ENCODE measurements at places on chromosomes 5 and 9. TPM values are rescaled to one million over a fixed set of nuclear protein-coding genes. Genes with fewer than 3 reads are reported as not detected.

GRCh38 chr9:36118706-36119105 lies 17.8 kb upstream of the GLIPR2 start:
- DNase-seq: no peak

- DNase-seq: no peak
Measured at GRCh38 chr5:5231576-5231975, 91.4 kb downstream of the ADAMTS16 start.

DNA sequence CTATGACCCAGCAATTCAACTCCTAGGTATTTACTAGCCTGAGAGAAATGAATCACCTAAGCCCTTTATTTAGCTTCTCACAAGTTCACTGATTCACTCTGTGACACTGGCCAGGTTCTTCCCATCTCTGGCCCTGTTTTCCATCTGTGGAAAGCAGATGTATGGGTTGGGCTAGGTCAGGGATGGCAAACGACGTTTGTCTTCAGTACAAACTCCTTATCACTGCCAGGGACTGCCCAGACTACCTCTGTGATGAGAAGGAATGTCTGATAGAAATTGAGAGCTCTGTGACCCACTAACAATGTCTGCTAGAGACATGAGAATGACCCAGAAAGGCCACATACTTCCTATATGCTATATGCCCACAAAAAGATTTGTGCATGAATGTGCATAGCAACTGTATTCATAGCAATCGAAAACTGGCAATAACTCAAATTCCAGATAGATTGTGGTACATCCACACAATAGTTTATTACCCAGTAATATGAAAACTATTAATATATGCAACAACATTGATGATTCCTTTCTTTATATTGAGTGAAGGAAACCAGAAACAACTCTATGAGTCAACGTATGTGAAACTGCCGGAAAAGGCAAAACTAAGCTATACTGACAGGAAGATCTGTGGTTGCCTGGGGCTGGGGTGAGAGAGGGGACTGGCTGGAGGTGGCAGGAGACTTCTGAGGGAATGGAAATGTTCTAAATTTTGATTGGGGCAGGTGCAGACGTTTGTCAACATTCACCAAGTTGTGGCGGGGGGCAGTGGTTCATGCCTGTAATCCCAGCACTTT lies 32.0 kb upstream of the ADAM19 start:
- no peak for DNase-seq

DNA sequence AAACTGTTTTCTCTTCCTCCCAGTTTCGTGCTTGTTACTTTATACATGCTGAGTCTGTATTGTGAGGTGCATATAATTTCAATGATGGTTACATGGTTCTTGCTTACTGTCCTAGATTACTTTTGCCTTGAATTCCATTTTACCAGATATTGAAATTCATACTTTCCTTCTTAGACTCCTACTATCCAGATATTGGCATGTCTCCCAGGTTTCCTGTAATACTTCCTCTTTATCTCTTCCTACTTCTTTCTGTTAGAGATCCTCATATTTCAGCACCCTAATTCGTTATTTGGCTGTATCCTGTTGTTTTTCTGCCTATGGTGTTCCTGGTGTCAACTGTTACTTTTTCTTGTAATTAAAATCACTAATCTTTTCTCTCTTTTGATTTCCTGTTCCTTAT lies 522.1 kb downstream of the CCDC171 start:
- no peak for DNase-seq

- no peak for DNase-seq
Measured at GRCh38 chr9:107945493-107945892, 455.9 kb upstream of the KLF4 start.

- no peak for DNase-seq
Measured at GRCh38 chr9:135222881-135223760, 135.7 kb downstream of the OLFM1 start.

- DNase-seq: no peak
Measured at GRCh38 chr5:107916731-107917725, 246.3 kb upstream of the EFNA5 start.

FOXD4 gene
- 0.43 TPM for total RNA-seq

MCC gene
- 12.2 TPM for total RNA-seq

FSTL4 gene
- total RNA-seq: 0.58 TPM

Data from mucosa of gallbladder (tissue), 1 donor.